ENCODE measurements at places on chromosomes 1 and 21.
A peak's percentile ranks its signal among the peaks of the same experiment; 100 is the strongest.

GRCh38 chr21:44992608-44993031 lies 52.8 kb downstream of the SLX9 start:
- DNase-seq = no peak

DNA sequence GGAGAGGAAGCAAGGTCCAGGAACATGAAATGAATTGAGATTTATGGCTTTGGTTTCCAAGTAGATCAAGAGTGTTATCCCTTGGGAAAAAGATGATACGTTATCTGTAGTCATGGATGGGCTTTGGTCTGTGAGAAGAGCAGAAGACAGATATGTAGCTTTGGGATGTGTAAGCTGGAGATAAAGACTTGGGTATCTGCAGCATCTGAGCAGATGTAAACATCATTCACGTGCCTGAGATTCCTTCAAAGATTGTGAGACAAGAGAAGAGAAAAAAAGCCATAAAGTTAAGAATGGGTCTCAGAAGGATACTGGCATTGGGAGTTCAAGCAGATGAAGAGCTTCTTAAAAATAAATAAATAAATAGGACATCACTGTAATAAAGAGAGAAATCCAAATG lies 217.8 kb downstream of the PTPRC start:
- no peak for DNase-seq

GRCh38 chr1:12485231-12486058 lies 132.6 kb downstream of the DHRS3 start:
- no peak for DNase-seq

GRCh38 chr1:211698161-211699026 lies 23.0 kb upstream of the NEK2 start:
- DNase-seq = peak; percentile 25

DNA sequence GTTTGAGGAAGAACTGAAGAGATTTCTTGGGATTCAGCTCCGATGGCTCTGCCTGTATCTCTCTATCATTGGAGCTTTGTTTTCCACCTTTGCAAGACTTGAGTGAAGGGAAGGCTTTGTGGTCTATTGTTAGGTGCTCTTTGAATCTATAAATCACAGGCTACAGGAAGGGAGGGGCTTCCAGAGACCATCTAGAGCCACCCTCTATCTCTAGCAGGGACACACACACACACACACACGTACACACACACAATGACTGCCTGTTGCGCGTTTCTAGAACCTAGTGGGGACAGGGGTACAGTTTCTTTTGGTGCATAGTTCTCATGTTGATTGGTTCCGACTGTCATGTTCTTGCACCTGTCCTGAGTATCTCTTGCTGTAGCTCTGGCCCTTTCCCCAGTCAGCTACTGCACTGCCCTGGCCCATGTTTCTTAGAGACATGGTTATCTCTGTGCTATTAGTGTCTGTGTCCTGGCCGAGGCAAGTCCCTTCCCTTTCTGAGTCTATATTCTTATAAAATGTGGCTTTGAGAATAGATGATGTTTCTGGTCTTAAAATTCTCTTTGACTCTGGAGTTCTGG lies 60.7 kb downstream of the MAN1C1 start:
- DNase-seq = no peak

GRCh38 chr1:44630116-44630515 lies 44.2 kb downstream of the TMEM53 start:
- no peak for DNase-seq

DNA sequence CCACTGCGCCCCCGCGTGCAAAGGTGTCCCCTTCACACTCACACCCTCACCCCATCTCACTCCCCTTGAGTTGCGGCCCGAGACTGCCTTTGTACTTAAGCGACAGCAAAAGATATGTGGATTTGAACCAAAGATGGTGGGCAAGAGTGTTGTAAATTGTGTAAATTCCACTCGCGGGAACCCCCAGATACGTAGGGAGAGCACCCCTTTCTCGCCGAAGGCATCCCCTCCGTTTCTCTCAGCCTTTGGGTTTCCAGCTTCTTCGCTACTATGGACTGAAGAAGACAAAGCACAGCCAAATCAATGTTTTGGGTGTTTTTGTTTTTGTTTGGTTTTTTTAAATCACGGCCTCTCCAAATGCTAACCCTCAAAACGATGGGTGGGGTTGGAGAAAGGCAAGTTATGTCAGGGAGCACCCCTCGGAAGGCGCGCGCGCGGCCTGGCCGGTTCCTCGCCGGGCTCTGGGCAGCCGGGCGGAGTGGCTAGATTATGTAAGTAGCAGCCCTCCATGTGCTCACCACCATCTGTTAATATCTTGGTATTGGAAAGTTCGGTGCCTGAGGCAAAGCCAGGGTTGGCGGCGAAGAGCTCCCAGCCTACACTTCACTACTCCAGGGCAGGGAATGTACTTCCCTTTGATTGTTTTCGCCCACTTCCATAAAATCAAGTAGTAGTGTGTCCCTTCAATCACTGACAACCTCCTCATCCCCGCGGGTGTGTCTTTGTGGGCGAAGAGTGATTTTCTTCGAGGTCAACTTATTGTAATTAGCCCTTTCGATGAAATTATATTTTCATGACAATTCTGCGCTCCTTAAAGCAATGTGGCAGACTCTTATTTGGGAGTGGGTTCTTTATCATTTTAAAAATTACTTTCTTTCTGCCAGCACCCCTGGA lies 4.0 kb upstream of the PROX1 start:
- DNase-seq = no peak

DNA sequence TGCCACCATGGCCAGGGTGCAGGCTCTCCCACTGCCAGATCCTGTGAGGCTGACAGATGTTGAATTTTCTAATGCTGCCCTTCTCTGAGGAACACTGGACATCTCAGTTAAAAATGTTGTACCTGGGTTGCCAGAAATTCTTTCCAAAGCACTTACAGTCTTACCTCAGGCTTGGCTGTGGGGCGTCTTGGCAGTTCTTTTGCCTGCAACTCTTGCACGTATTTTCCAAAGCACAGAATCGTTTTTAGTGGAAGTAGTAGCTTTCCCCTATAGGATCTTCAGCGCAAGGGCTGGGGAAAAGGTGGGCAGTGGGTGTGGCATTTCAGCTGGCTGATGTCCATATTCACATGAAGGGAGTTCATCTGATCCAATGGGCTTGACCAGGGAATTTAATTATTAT lies 53.9 kb downstream of the EDN2 start:
- no peak for DNase-seq

- no peak for DNase-seq
Observed at GRCh38 chr1:181089676-181090544, 1.4 kb downstream of the IER5 start.

DNA sequence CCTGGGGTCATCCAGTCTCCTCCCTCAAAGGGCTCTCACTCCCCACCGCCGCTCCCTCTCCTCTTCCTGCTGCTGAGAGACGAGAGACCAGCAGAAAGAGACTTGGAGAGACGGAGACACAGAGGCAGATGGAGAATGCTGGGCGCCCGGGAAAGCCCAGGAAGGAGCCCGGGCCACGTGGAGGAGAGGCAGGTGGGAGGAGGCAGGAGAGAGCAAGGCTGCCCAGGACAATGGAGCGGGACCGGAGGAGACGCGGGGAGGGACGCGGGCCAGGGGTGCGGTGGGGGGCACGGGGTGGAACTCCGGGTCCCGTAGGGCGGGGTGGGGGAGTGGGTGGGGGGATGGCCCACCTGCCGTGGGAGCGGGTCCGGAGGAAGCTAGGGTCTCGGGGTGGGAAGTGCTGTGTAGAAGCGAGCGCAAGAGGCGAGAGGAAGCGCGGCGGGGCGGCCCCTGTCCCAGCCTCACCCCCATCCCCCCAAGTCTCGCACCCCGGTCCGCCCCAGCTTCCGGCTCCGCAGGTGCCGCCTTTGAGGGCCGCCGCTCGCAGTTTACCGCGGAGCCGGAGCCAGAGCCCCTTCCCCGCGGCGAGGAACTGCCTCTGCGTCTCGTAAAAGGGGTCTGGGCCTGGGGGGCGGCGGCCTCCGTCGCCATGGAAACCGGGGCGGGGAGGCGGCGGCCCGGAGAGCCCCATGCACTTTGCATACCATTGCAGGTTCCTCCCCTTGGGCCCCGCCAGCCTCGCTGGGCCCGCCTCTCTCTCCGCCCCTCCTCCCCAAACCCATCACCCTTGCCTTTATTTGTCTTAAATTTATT lies 11.7 kb upstream of the EPHA2 start:
- DNase-seq = no peak

DNA sequence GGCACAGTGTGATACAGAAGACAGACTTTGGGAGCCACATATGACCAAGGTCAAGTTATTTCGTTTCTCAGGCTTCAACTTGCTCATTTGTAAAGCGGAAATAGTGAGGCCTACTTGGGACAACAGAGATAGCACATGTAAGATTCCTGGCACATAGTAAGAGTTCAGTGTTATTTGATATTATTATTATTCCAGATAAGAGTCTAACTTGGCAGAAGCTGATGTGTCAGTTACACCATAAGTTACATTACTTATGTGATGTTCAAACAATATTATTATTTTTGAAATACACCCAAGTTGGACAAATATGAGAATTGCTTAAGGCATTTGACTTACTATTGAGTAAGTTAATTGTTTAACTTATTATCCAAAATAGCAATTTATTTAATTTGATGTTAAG lies 10.2 kb upstream of the CYP4X1 start:
- no peak for DNase-seq

DNA sequence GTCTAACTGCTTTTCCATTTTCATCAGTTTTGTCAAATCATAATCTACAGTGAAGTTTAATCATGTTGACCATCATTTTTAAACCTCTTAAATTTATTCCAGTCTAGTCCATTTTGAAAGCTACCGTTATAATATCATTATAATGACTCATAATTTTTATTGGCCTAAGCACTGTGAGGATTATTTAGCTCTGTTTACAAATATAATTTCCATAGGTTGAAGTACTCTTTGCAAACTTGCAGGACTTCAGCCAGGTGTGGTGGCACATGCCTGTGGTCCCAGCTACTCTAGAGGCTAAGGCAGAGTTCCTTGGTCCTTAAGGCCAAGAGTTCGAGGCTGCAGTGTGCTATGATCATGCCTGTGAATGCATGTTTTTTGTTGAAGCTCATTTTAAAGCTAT lies 54.3 kb downstream of the MAP3K21 start:
- no peak for DNase-seq

DNA sequence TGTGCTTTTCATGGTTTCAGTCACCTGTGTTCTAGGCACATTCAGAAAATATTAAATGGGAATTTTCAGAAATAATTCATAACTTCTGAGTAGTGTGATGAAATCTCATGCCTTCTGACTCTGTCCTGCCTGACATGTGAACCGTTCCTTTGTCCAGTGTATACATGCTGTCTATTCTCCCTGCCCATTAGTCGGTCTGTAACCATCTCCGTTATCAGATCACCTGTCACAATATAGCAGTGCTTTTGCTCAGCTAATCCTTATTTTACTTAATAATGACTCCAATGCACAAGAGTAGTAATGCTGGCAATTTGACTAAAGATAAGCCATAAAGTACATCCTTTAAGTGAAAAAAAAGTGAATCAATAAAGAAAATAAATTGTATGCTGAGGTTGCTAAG lies 597.5 kb downstream of the BRINP3 start:
- DNase-seq = no peak

GRCh38 chr21:41548781-41549180 lies 40.8 kb upstream of the TMPRSS2 start:
- no peak for DNase-seq

DNA sequence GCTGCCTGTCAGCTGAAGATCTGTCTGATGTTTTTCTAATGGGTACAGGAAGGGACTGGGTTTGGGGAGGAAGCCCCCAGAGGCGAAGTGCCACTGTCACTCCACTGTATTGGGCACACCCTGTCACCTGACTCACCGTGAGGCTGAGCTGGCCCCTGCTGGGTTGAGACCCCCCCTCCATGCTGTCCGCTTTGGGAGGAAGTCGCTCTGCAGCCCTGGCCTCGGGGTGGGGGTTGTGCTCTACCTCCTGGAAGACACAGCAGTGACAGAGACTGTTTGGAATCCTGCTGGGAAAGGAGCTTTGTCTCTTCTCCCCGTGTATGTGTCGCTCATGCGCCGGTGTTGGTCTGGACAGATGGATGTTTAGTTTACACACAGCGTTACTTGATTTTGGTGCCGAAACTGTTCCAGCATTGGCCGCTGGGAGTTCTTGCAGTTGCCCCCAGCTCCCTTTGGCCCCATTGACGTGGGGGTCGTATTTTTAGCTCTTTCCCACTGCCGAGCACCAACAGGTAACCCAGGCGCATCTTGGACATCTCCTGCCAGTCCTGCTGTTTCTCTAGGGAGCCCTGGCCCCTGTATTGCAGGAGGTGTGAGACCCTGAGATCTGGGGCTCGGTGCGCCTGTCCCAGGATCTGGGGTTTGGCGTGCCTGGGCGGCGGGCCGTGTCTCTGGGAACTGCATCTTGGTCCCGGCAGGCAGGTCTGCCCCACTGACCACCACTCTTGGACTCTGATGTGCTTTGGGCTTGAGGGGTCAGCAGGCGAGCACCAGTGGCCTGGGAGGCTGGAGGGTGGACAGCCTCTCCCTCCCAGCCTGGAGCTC lies 30.3 kb downstream of the SLX9 start:
- no peak for DNase-seq

DNA sequence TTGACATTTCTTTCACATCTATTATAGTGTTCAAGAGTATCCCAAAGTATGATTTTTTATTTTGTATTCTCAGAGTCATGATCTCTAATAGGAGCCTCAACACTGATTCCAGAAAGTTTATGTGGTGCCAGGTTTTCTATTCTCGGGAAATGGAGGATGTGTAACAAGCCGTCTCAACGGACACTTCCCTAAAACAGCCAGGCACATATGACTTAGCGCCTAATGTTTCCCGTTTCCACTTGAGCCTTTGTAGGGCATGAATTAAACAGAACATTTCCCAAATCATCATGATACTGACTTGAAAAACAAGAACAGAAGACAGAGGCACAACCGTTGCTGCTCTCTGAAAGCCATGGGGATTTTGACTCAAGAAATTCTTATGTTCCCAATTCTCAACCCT lies 8.0 kb downstream of the CYYR1 start:
- DNase-seq = no peak

- peak; percentile 74 for DNase-seq
Observed at GRCh38 chr1:120176092-120176855, at the start of gene SEC22B. Gene SEC22B, minus strand, starts transcription at chr1:120176520. Its CDS starts 139 bp downstream, at chr1:120176381.

GRCh38 chr1:61121631-61122030 lies 39.3 kb downstream of the NFIA start:
- DNase-seq = no peak

DNA sequence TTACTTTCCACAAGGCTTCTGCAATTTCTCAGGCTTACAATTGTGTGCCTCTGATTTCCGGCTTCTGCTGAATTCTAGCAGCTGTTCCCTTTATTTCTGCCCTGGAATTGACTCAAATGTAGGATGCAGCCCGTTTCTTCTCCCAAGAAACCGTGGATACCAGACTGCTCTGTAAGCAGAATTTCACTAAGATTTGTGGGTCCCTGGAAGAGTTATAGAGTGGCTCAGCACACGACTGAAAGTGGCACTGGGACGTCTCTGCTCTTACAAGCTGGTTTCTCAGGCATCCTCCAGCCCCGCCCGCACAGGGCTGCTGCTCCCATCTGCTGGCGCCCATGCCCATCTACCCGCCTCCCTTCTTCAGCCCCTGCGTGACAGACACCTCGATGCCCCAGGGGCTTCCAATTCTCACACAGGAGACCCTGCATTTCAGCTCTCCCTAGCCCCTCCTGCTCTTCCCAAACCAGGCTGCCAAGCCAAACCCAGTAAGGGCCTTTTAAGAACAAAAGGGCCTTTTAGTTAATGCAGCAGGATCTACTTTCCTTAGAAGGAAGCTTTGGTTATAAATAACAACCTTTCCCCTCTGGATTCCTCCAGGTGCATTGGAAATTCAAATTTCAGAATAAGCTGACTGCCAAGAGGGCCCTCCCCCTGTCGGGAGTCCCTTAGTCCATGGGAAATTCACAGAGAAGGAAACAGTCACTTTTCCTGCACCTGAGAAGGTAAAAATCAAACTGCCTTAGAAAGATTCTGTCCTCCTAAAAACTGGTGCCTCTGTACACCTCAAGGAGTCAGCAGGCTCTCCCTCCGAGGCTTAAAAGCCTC lies 45.4 kb upstream of the TENT5B start:
- DNase-seq = no peak

GRCh38 chr1:36446271-36446670 lies 4.0 kb downstream of the OSCP1 start:
- no peak for DNase-seq
